M059J (cell line): ENCODE measurements at places on chromosomes 13 and 19.
A peak's percentile ranks its signal among the peaks of the same experiment; 100 is the strongest.

DNA sequence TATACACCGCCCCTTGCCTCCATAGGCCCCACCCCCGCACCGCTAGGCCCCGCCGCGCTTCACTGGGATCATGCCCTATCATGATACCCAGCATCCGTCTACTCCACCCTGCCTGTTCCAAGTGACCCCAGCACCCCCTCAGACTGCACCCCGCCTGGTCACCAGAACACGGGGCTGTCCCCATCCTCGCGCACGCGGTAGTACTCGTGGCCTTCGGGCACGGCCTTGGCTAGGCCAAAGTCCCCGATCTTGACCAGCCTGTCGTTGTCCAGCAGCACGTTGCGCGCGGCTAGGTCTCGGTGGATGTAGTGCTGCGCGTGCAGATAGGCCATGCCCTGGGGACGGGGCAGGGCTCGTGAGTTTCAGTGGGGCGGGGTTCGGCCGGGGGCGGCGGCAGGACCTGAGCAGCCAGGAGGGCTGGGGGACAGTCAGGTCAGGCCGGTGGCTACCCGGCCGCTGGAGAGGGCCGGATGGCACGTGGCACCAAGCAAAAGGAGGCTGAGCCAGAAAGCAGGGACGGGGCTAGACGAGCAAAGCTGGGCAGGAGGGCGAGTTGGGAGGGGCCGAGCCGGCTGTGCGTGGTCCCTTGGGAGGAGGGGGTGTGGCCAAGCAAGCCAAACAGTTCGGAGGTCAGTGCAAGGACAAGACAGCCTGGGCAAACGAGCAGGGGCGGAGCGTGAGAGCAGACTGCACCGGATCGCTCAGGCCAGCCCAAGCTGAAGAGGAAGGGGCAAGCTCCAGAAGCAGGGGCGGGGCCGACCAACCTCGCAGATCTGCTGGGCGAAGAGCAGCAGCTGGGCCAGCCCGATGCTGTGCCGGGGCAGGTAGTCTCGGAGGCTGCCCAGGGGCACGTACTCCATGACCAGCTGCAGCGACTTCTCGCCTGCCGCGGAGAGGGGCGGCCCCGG, 13.6 kb upstream of the ICAM3 start:
- no peak for DNase-seq

GRCh38 chr19:10533646-10534386, 9.9 kb upstream of the ATG4D start:
- DNase-seq, result peak; percentile 69

DNA sequence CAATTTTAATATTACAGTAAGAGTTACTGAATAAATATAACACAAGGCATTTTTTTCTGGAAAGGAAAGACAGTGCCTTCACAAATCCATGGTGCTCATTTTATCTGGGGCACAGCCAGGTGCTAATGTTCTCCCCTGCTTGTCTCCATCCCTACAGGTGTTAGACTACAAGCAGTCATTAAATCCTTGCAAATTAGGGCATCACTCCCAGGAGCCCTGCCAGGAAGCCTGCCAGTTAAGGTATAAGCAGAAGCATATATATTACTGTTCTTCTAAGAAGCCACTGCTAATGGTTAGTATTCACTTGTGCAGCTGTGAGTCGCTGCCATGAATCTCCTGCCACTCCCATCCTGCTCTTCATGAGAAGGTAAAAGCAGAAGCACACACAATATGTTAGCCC, 149.7 kb downstream of the OXGR1 start:
- DNase-seq, result no peak

DNA sequence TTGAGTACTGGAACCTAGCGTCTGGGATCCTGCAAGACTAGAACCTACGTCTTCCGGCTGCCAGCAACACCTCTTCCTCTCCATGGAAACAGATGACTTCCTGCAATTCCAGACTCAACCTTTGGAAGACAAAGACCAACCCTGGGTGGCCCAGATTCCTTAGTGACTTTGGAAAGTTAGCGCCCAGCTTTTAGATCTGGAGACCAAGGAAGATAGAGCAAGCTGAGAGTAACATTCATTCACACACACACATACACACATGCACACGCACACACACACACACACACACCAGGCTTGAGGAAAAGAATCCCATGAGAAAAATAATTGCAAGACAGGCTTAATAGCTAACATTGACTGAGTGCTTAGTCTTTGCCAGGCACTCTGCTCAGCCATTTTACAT, 788.9 kb downstream of the UQCRFS1 start:
- no peak for DNase-seq

DNA sequence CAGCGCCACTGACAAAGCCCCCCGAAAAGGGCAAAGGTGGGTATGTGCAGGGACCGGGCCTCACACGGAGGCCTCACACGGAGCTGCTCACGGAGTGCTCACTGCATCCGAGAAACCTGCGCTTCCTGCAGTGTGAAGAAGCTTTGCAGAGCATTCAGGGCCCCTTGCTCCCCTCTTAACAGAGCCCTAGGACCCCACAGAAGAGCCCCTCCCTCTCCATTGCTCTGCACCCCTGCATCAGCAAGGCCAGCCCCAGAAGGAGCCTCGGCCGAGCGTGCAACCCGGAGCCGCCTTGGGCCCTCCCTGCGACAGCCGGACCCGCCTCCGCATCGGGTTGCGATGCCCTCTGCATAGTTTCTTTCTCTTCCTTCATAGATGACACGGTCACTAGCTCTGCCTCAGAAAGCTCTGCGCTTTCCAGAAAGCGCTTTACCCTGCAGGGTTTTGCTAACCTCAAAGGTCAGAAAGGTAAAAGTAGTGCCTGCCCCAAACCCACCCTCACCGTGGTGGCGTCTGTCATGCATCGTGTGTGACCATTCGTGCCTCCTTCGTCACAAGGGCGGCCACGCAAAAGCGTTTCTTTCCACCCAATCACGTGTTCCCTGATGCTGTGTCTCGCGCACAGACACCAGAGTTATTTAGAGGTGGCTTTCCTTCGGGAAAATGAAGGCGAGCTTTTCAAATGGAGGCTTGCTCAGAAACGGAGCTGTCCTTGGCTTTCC, 15.7 kb upstream of the F7 start:
- no peak for DNase-seq

- no peak for DNase-seq
Measured at GRCh38 chr13:110914081-110914330, 863 bp downstream of the ANKRD10 start.

GRCh38 chr19:8355631-8356402, 8.1 kb upstream of the ANGPTL4 start:
- DNase-seq, result peak; percentile 100

DNA sequence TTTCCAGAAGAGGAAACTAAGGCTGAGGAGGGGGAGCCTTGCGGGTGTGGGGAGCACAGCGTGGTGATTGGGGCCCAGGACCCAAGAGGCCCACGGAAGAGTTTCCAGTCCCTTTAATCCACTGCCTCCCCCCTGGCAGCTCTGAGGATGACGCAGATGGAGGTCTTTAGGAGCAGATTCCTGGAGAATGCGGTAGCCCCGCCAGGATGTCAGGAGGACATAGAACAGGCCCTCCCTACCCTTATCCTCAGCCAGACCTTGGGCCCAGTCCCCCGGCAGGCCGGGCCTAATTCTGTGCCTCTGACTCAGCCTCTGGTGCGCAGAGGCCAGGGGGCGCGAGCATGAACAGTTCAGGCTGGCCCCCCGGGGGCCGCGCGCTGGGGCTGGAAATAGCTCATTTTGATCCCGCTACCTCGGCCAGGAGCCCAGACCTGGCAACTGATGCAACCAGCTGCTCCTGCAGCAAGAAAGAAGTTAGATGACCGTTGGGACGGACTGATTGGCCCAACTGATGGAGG, 461 bp upstream of the HSPB6 start:
- DNase-seq, result peak; percentile 83

DNA sequence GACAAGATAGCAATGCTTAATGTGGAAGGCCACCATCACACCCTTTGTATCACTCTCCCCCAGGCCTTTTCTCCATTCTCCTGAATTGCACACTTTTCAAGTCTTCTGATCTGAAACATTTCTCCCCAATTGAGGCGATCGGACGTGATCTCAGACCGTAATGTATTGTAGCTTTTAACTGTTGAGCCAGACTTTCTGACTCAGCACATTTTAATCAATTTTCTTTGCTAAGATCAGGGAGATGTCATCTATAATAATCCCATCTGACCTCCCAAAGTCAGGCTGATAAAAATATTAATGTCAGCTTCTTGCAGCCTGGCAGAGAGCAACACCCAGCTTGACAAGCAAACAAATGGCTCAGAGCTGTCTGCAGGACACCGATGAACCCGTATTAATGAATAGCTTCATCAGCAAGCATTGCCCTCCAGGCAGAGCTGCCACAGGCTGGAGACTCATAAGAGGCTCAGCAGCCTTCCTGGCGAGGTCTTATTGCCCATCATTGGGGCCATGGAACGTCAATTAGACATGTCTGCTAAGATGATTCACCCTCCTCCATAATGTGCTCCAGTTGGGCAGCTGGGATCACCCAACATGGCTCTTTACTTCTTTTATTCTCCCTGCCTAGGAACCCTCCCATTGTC, 60.2 kb upstream of the UQCRFS1 start:
- peak; percentile 15 for DNase-seq

GRCh38 chr19:872266-872951, 12.9 kb downstream of the CFD start:
- peak; percentile 44 for DNase-seq

DNA sequence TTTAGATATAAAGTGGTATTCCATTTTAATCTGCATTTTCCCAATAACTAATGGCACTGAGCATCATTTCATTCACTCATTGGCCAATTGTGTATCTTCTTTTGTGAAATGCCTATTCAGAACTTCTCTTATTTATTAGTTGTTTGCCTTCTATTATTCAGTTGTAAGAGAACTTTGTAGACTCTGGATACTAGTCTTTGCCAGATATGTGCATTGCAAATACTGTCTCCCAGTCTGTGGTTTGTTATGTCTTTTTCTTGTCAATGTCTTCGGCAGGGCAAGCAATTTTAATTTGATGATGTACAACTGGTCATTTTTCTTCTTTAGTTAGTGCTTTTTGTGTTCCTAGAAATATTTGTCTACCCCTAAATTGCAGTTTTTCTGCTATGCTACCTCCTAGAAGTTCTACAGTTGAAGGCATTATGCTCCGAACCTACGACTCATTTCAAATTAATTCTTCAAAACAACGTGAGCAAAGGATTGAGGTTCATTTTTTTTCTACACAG, 115.9 kb downstream of the TSHZ3 start:
- DNase-seq, result no peak

DNA sequence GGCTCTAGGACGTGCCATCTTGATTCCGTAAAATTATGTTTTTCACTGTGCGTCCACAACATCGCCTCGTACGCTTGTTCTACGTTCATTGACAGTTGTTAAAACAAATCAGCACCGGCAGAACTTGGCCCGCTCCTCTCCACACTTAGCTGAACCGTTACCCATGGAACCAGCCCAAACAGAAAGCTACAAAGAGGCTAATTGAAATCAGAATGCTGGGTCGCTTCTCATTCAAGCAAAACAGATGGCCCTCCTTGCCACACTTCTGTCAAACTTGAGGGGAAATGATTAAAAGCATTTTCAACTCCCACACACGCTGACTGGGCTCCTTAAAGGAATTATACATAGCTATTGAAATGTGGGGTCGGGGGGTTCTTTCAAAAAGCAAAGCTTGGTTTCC, 71.6 kb downstream of the TM9SF2 start:
- DNase-seq, result no peak

DNA sequence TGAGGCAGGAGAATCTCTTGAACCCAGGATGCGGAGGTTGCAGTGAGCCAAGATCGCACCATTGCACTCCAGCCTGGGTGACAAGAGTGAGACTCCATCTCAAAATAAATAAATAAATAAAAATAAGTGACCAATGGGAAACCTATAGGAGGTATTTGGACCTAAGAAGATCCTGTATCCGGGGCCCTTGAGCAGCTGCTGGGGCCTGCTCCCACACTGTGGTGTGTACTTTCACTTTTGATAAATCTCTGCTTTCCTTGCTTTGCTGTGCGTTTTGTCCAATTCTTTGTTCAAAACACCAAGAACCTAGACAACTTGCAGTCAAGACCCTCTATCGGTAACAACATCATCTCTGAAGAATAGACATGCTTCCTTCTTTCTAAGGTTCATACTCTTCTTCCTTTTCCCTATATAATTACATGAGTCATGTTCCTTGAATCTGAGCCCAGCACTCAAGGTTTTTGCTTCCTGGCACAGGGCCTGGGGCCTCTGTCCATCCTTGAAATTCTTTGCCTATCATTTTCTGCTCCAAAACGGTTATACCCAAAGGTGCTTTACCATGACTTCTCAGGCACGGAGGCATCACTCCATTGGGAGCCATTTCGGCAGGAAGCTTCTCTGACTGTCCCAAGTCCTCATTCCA, 14.2 kb upstream of the PNMA8C start:
- DNase-seq, result peak; percentile 79

GRCh38 chr19:56110515-56111448, 10.3 kb downstream of the ZNF787 start:
- DNase-seq, result no peak

- no peak for DNase-seq
Measured at GRCh38 chr19:58468216-58468839, 1.4 kb downstream of the ZNF324 start.

DNA sequence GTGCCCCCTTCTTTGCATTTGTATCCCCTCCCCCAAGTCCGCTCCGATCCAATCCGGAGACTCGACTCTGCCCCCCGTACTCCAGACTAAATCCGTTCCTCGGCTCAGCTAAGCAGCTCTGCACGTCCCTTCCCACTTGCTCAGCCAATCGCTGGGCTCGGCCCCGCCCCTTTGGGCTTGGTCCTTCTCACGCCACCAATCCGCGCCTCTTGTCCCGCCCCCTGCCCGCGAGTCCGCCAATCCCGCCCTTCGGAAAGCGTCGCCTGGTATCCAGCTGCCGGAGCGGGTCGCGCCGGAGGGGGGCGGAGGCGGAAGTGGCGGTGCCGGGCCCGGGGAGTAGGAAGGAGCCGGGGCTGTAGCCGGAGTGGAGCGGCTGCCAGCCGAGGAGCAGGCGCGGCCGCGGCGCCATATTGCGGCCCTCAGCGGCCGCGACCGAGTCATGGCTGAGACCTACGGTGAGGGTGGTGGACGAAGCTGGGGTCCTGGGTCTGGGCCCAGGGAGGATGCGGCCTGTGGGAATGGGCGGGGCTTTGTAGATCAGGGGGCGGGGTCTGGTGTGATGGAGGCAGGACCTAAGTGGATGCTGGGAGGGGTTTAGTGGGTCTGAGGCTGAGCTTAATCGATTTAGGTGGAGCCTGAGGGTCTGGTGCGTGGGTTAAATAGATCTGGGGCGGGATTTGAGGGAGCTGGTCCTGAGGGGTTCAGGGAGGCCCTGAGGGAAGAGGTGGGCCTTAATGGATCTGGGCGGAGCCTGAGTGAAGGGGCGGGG, at the start of gene RAB4B:
TSS of gene RAB4B (plus strand) at position 311 of the 769 bp plus-strand sequence. CDS start at position 440, 129 bp downstream.
- DNase-seq, result peak; percentile 100

GRCh38 chr19:40598121-40598917, 2.9 kb upstream of the LTBP4 start:
- DNase-seq, result peak; percentile 92

DNA sequence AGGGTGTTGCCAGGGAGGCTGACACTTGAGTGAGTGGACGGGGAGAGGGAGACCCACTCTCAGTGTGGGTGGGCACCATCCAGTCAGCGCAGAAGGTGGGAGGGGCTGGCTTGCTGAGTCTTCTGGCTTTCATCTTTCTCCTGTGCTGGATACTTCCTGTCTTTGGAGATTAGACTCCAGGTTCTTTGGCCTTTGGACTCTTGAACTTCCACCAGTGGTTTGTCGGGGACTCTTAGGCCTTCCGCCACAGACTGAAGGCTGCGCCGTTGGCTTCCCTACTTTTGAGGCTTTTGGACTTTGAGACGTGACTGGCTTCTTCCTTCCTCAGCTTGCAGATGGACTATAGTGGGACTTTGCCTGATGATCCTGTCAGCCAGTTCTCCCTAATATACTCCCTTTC, 4.3 kb upstream of the LENG8 start:
- DNase-seq, result no peak

- no peak for DNase-seq
Measured at GRCh38 chr19:16529466-16530144, 12.6 kb downstream of the CHERP start.

- peak; percentile 94 for DNase-seq
Measured at GRCh38 chr13:95535243-95535642, 17.3 kb upstream of the CLDN10 start.
